ENCODE measurements at places on chromosomes 1 and 21.

- no peak for DNase-seq
Measured at GRCh38 chr1:180270530-180271271, 40.6 kb downstream of the LHX4 start.

GRCh38 chr21:39688010-39688409 lies 57.0 kb upstream of the IGSF5 start:
- no peak for DNase-seq

- no peak for DNase-seq
Measured at GRCh38 chr21:43370091-43370658, 56.8 kb downstream of the SIK1 start.

DNA sequence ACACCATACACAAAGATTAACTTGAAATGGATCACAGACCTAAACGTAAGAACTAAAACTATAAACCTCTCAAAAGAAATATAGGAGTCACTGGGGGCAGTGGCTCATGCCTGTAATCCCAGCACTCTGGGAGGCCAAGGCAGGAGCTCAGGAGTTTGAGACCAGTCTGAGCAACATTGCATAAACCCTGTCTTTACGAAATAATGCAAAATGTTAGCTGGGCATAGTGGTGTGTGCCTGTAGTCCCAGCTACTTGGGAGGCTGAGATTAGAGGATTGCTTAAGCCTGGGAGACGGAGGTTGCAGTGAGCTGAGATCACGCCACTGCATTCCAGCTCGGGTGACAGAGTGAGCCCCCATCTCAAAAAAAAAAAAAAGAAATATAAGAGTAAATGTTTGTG lies 46.7 kb upstream of the SERBP1 start:
- DNase-seq = no peak

- DNase-seq = peak; percentile 47
Measured at GRCh38 chr1:206608108-206608698, 4.1 kb downstream of the EIF2D start.

DNA sequence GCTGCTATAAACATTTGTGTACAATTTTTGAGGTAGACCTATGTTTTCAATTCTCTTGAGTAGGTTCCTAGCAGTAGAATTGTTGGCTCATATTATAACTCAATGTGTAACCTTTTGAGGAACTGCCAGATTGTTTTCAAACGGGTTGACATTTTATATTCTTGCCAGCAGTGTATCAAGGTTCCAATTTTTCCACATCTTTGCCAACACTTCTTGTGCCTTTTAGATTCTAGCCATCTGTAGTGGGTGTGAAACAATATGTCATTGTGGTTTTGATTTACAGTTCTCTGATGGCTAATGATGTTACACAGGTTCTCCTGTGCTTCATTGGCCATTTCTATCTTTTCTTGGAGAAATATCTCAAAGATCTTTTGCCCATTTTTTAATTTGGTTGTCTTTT lies 36.4 kb downstream of the MAP3K7CL start:
- no peak for DNase-seq

GRCh38 chr1:64335636-64336035 lies 132.2 kb downstream of the UBE2U start:
- no peak for DNase-seq

- no peak for DNase-seq
Measured at GRCh38 chr1:180244840-180245239, 14.8 kb downstream of the LHX4 start.

DNA sequence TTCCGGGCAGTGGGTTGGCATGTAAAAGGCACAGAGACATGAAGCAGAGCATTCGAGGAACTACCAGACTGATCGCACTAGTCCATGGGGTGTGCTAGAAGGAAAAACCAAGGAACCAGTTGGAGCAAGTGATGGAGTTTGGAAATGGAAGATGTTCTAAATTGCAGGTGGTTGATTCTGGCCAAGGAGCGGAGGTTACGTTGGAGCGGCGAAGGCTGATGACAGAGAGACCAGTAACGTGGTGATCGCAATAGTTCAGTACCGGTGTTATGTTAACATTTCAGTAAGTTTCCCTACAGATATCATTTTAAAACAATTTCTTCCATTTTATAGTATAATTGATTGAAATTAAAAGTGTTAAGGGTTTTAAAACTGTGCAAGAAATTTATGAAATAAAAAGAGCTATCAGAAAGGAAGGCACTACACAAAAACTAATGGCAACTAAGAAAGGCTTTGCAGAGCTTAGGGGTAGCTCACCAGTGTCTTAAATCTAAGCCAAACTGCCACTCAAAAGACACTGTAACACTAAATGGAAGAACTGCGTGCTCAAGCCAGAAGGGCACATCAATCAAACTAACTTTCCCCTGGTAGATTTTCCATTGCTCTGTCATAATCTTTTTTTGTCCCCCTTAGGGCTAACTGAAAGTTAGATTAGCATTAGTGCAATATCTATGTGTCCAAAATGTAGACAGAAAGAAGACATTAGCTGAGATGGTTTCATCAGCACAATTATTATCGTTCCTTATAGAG lies 11.3 kb upstream of the HEATR1 start:
- DNase-seq = no peak

DNA sequence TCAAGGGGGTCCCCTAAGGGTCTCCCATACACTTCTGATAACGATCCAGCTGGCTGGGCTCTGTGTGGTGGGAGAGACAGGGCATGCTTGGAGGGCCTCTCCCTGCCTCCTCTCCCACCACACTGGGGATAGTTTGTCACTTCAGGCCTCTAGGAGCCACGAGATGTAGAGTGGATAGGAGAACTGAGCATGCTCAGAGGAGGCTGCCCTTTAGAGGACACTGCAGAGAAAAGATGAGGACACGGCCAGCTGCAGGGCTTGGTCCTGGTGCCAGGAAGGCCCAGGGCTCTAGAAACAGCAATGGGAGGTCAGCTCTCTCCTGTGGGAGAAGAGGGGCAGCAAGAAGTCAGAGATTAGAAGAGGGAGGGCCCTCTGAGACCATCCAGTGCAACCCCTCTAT lies 25.7 kb downstream of the SLC9A1 start:
- no peak for DNase-seq

DNA sequence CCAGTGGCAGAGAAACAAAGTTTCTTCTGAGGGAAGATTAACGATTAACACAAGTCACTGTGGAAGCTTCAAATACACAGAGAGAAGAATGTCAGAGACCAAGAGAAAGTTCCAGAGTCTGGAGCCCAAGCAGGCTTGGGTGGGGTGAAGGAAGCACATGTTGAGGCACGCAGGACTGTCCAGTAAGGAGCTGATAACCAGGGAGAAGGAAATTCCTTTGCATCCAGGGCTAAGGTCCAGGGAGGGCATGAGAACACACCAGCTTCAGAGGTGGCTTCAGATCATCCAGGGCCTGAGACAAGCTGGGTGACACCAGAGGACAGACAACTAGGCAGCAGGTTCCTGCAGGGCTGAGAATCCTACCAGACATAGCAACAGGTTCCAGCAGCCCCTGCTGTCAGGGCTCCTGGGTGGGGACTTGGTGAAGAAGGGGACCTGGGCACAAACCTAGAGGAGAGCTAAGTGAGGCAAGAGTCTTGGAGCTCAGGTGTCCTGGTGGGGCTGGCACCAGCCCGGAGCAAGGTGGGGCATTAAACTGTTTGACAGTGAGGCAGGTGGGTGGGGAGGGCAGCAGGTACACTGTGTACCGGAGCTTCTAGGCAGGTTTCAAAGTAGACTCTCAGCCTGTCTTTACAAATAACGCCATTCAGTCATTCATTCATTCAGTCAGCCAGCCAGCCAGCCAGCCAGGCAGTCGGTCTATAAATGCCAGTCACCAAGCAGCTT lies 2.6 kb upstream of the SPRR1A start:
- no peak for DNase-seq

- DNase-seq = no peak
Measured at GRCh38 chr1:239943761-239944160, 147.9 kb upstream of the FMN2 start.

DNA sequence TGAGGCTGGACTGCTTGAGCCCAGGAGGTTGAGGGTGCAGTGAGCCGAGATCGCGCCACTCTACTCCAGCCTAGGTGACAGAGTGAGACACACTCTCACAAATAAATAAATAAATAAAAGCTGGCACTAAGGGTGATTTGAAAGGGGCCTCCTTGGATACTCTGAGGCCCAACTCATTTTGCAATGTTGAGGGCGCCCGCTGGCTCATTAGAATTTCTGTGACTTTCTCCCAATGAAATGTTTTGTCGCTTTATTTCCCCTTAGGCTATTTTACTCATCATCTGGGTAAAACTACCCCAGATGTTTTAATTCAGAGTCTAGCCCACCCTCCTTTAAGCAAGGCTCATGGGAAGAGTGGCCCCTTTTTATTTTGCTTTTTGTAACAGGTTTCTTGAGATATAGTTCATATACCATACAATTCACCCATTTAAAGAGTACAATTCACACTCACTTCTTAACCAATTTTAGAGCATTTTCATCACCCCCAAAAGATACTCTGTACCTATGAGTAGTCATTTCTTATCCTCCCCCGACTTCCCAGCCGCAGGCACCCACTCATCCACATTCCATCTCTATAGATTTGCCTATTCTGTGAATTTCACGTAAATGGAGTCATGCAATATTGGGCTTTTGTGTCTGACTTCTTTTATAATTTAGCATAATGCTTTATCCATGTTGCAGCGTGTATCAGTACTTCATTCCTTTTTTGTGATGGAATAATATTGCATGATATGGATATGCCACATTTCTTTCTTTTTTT lies 259.1 kb downstream of the KAZN start:
- no peak for DNase-seq

- no peak for DNase-seq
Measured at GRCh38 chr1:22247527-22248245, 104.8 kb upstream of the WNT4 start.

- DNase-seq = no peak
Measured at GRCh38 chr1:164912290-164912689, 353.3 kb downstream of the PBX1 start.

- DNase-seq = no peak
Measured at GRCh38 chr1:102853701-102854187, 254.6 kb downstream of the COL11A1 start.

GRCh38 chr1:32179193-32179442 lies 357 bp upstream of the TXLNA start:
- DNase-seq = no peak
